ENCODE measurements at places on chromosomes 6 and 20.

- no peak for DNase-seq
Measured at GRCh38 chr6:73954881-73955280, 258.9 kb downstream of the CD109 start.

DNA sequence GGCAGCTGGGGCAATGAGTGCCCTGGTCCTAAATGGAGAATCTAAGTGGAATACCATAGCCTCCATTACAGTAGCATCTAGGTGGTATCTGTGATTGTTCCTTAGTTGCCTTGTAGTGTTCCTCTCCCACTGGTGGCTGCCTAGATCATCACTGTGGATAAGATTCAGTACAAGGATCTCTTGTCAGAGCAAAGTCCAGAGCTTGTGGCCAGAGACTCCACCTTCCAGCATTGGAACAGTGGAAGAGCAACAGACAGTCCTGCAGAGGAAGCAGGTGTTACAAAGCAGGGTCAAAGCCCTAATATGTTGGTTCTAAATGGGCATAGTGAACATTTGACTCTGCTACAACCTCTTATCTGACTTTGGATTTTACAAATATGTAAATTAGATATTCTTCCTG, 194.1 kb upstream of the GRIK2 start:
- DNase-seq, result no peak

- no peak for DNase-seq
Measured at GRCh38 chr6:14985366-14985765, 260.5 kb upstream of the JARID2 start.

GRCh38 chr6:170135821-170136471, 154.9 kb downstream of the DLL1 start:
- no peak for DNase-seq

GRCh38 chr20:50578061-50578777, 68.0 kb downstream of the PTPN1 start:
- no peak for DNase-seq

- DNase-seq, result no peak
Measured at GRCh38 chr20:46558511-46558959, 8.1 kb upstream of the OCSTAMP start.

DNA sequence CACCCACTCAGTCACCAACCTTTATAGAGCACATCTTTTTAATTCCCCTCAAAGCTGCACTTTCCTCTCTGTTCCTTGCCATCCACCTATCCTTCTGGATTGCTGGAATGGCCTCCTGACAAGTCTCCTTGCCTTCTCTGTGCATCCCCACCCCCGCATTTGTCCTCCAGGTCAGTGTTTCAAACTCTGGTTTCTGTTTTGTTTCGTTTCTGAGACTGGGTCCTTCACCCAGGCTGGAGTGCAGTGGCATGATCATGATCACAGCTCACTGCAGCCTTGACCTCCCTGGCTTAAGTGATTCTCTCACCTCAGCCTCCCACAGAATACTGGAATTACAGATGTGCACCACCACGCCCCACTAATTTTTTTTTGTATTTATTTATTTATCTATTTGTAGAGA, 96.2 kb downstream of the PLCB1 start:
- no peak for DNase-seq

- DNase-seq, result no peak
Measured at GRCh38 chr20:58690396-58691135, 2.0 kb upstream of the NPEPL1 start.

Measured in right renal pelvis (tissue), 4 donors.